ENCODE measurements at places on chromosomes 12 and 14.

DNA sequence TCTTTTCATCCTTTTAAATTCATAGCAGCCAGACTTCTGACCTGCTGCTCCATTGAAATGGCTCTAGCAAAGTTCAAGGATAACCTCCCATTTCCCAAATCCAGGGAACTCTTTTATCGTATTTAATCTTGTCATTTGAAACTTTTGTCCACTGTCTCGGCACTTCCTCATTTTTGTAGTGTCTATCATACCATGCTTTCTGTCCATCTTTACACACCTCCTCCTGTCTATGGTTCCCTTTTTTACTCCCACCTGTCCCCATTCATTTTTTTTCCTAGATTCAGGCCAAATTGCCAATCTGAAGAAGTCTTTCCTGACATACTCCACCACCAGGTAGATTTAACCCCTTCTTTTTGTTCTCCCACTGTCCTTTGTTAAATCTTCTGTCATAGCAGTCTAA is 31.0 kb downstream of the NFYB start:
- DNase-seq = no peak

DNA sequence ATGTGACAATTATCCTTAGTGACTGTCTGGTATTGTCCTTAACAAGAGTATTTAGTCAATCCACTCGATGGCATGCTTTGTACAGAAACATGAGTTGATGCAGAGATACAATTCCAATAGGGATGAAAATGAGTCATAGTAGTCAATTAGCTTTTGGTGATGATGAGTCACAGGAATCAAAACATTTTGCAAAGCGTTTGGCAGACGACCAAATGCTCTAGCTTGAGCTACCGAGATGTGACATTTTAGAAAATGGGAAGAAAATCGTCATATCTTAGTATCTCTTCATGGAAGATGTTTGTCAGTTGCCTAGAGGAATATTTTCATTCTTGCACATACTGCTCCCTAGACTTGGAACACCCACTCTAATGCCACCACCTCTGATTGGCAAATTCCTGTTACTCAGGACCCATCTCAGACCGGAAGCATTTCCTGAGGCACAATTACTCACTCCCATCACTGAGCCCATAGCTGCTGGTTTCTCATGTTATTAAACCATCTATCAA is 95.0 kb downstream of the LMNTD1 start:
- DNase-seq = no peak

DNA sequence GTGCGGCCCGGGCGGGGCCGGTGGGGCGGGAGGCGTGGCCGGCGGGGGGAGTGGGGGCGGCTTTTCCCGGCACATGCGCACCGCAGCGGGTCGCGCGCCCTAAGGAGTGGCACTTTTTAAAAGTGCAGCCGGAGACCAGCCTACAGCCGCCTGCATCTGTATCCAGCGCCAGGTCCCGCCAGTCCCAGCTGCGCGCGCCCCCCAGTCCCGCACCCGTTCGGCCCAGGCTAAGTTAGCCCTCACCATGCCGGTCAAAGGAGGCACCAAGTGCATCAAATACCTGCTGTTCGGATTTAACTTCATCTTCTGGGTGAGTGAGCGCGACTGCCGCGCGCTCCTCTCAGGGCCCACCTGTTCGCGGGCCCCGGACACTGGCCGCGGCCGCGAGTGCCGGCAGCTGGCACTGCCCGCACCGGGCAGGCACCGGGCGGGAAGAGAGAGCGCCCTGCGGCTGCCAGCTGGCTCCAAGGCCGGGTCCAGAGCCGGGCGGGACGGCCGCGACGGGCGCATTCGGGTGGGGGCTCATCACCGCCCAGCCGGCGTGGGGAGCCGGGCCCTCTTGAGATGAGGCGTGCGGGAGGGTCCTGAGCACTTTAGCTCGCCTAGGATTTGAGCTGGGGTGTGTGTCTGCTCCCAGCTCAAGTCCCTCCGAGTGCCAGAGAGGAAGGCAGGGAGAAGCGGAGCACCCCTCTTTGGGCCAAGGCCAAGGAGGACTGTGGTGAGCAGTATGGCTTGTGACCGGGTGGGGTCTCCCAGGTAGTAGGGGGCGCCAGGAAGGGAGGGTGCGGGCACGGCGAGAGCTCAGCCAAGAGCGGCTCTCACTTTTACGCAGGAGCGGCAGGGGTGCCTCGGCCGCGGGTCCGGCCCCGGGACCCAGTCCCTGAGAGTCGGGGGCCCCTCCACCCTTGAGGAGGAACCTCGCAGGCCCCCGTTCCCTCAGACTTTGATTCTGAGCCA is at the start of gene CD9:
CD9 (plus strand) TSS at position 145 of the 957 bp plus-strand sequence; CDS start at position 245, 100 bp downstream.
- DNase-seq = peak; percentile 81

- no peak for DNase-seq
Observed at GRCh38 chr12:122899887-122900286, 4.0 kb upstream of the VPS37B start.

- no peak for DNase-seq
Observed at GRCh38 chr12:89782807-89783206, 74.2 kb upstream of the ATP2B1 start.

GRCh38 chr12:26658991-26659390 is 174.0 kb downstream of the ITPR2 start:
- no peak for DNase-seq

GRCh38 chr14:46861753-46862152 is 210.2 kb upstream of the RPL10L start:
- DNase-seq = no peak

DNA sequence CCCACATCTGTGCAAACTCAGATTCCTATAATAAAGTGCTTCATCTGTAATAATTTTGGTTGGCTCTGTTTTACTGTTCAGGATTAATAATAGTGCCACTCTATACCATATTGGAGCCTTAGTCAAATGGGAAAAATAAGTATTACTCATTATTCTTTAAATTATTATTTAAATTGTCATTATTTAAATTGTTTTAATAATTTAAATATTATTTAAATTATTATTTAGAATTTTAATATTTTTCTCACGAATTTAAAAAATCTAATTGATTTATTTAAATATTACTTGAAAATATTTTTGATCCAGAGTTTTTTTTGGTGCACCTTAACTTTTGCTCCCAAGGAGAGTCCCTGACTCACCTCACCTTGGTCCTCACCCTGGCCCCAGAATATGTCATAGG is 245.7 kb upstream of the MDGA2 start:
- DNase-seq = no peak

DNA sequence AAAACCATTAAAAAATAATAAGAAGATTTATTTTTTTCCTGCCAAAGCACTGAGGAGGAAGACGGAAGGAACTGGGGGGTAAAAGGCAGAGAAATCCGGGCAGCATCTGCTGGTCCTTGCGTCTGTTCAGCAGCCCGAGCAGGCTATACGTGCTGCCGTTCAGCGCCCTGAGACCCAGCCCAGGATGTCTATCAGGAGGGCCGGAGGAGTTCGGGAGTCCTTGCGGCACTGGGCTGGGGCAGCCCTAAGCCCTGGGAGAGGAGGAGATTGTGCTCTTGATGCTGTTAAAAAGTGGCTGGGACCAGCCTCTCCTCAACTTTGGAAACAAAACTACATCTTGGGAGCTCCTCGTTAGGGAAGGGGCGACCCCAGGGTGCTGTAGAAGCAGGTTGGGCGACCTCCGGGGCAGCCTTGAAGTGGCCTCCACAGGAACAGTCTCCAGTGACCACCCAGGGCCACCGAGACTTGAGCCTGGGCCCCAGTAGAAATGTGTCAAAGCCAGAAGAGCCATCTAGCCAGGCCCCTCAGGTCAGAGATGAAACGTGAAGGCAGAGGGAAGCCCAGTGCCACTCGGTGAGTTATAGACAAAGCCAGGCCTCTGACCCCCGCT is 14.3 kb downstream of the PGF start:
- no peak for DNase-seq

- no peak for DNase-seq
Observed at GRCh38 chr12:47488888-47489287, 216.9 kb downstream of the RPAP3 start.

- no peak for DNase-seq
Observed at GRCh38 chr14:54219261-54220070, 177.3 kb upstream of the CDKN3 start.

- peak; percentile 85 for DNase-seq
Observed at GRCh38 chr14:72643317-72643801, 250.5 kb downstream of the DPF3 start.

- no peak for DNase-seq
Observed at GRCh38 chr12:81968421-81968820, 209.3 kb upstream of the PPFIA2 start.

- peak; percentile 25 for DNase-seq
Observed at GRCh38 chr12:57569858-57570257, 20.0 kb downstream of the KIF5A start.

- DNase-seq = peak; percentile 67
Observed at GRCh38 chr12:54394281-54394719, 9.8 kb upstream of the ZNF385A start.

DNA sequence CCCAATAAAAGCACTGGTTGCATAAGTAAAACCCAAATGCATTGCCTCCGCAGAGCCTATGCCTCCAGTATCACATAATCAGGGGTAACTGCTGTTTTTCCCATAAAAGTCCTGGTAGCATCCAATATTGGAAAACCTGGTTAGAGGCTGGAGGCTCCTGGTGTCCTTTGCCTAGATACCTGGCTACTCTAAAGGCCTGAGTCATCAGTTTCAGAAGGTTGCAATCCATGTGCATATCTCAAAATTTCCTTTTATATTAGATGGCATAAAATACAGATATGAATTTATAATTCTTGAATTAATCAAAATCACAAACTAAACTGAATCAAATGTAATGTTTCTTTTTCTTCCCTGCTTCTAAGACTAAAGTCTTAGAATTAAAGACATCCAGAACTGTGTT is 164.2 kb upstream of the DCN start:
- no peak for DNase-seq

DNA sequence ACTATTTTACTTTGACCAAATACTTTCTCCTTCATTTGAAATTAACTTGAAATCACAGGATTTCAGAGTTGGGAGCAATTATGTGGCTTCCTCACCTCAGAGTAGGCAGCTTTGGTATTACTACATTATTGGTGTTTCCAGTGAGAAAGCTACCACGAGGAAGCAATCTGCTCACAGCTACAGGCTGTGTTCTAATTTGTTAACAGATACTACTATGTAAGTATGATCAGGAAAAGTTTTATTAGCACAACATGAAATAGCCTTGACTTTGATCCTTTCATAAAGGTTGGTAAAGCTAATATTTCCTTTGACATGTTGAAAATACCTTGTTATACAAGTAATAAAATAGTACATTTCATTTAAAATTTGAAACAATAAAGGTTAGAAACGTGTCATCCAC is 30.6 kb downstream of the TAOK3 start:
- no peak for DNase-seq

DNA sequence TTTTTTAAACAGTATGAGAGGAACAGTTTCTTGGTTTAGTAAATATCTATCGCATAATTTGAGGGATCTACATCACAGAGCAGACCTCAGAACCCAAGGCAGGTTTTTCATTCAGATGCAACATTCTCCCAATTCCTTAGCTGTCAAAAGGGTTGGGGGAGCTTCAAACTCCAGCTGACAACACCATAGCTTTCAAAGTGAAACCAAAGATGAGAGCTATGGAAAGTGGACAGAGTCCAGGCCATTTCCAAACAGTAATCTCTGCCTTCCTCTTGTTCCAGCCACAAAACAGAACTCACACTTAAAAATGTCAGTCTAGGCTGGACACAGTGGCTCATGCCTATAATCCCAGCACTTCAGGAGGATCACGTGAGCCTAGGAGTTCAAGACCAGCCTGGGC is 87.8 kb downstream of the SPRING1 start:
- DNase-seq = no peak

- no peak for DNase-seq
Observed at GRCh38 chr14:58866391-58866790, 228.6 kb downstream of the DACT1 start.

DNA sequence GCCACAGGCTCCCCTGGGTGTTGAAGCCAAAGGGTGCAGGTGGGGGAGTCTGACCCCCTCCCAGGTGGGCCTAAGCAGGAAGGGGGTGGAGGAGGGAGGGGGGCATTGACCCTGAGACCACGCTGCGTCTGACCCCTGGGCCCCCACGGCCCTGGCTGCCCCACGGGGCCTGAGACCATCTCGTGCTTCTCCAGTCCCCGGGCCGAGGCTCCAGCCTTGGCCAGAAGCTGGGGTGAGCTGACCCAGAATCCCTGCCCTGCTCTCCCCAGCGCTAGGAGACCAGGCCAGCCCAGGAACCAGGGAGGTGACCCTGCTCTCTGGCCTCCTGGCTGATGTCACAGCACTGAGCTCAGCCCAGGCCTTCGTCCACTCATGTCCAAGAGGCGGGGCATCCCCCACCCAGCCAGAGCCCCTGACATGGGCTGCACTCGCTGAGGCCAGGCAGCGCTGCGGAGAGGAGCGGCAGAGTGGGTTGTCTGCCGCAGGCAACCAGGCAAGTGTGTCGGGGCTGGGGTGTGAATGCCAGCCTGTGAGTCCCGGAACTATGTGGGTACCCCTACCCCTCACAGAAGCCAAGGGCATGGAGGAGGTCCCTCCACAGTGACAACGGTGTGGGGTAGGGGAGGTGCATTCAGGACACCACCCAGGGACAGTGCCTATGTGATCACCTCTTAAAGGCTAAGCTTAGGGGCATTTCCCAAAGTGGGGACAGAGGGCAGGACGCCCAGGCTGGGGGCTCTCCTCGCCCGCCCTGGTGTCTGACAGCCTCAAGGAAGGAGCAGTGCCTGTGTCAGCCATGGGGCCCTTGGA is 6.3 kb downstream of the TRMT61A start:
- DNase-seq = no peak

- DNase-seq = no peak
Observed at GRCh38 chr12:60710246-60710645, 1114.4 kb downstream of the SLC16A7 start.

GRCh38 chr12:80847575-80847974 is 90.2 kb downstream of the LIN7A start:
- DNase-seq = no peak

DNA sequence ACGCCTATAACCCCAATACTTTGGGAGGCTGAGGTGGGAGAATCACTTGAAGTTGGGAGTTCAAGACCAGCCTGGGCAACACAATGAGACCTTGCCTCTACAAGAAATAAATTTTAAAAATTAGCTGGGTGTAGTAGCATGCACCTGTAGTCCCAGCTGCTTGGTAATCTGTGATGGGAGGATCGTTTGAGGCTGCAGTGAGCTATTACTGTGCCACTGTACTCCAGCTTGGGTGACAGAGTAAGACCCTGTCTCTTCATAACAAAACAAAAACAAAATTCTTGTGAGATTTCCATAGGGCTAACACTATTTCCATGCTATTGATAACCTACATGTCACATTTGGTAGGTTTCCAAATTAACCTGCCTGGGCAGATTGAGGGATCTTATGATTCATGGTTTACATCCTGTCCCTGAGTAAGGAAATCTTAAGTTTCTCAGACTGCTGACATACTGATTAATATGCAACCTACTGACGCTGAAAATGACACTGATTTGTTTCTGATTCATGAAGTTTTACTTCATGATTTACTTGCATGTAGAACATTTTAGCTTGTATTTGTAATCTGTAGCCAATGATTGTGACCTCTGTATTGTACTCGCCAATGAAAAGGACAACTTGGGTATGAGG is 15.9 kb downstream of the ATP6V1D start:
- DNase-seq = no peak

DNA sequence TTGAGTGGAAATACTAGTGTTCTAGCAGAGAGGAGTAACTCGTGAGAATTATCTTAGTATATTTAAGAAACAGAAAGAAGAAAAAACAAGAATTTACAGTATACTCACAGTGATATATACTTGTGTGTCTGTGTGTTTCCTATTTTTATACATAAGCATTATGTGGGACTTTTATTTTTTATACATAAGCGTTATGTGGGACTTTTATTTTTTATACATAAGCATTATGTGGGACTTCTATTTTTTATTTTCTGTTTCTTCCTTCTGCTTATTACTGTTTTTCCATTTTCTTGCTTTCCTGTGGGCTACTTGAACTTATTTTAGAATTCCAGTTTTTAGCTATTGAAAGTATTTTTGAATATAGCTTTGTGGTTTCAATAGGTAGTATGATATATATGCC is 6.9 kb upstream of the ZNF140 start:
- DNase-seq = no peak
